ENCODE measurements at places on chromosomes 1 and 21.

DNA sequence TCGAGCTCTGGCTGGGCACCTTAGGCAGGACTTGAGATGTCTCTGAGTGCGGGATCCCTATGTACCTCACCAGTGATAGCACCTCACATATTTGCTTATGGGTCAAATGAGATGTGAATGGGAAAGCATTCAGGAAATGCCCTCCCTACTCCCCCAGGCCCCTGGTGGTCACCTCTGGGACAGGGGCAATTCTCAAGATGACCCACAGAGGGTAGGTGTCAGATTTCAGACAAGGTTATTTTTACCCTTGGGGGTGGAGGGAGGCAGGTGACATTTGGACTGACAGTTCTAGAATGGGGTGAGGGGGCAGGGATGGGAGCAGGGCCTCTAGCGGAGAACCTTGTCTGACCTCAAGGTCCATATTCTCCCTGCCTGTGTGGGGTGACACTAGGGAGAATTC lies 27.1 kb downstream of the ACOT11 start:
- no peak for DNase-seq

GRCh38 chr1:160284220-160284781 lies 632 bp downstream of the PEX19 start:
- DNase-seq, result no peak

GRCh38 chr1:112431038-112431437 lies 35.0 kb downstream of the CTTNBP2NL start:
- DNase-seq, result no peak

GRCh38 chr1:40232444-40232843 lies 15.3 kb upstream of the TMCO2 start:
- DNase-seq, result peak; percentile 34

GRCh38 chr1:19533626-19534025 lies 48.3 kb upstream of the CAPZB start:
- DNase-seq, result no peak
